ENCODE measurements at places on chromosomes 3 and 15.

DNA sequence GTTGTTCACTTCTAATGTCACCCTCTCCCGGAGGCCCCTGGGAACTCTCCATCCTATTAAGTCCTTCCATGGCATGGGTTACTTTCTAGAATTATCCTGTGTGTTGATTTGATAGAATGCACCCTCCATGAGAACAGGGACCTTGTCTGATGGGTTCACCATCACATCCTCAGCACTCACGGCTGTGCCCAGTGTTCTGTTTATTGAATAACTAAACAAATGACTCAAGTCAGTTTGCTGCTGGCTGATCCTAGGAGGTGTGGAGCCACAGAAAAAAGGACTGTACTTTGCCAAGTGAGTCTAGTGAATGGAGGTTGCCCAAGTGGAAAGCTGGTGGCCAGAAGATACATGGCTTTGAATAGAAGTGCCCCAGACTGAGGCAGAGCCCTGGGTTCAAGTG, 48.5 kb upstream of the RAB6B start:
- no peak for DNase-seq

DNA sequence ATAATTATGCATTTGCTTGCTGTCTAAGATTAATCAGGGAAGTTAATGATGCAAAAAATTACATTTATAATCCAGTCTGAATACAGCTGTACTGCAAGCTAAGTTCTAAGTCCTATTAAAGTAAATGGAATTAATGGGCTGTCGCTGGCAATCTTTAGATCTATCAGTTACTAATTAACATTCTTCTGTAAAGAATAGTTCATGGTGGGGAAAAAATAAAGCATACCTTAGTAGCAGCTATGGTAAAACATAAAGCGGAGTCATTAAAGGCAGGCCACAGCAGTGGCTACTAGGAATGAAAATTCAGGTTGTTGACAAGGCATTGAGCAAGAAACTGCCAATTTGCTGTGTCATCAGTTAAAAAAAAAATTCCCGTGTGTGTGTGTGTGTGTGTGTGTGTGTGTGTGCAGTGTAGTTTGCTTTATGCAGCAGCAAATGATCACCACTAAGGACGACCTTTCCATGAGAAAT, 129.8 kb downstream of the ZNF385D start:
- DNase-seq, result no peak

- DNase-seq, result no peak
Measured at GRCh38 chr3:31770822-31771326, 210.2 kb downstream of the OSBPL10 start.

DNA sequence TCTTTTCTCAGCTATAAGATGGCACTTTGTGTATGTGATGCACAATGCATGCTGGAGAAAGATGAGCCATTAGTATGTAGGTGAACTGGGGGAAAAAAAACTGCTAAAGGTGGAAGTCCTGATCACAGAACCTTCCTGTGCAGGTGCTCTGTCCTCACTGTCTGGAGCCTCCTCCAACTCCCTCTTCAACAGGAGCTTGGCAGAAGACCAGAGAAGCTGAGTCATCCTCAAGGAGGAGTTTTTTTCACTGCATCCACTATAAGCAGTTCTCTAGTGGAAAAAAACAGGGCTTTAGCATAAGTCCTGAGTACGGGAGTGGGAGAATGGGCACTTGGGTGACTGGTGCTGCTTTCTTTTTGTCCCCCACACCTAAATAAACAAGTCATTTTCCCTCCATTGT, 168.4 kb upstream of the CADPS start:
- no peak for DNase-seq

DNA sequence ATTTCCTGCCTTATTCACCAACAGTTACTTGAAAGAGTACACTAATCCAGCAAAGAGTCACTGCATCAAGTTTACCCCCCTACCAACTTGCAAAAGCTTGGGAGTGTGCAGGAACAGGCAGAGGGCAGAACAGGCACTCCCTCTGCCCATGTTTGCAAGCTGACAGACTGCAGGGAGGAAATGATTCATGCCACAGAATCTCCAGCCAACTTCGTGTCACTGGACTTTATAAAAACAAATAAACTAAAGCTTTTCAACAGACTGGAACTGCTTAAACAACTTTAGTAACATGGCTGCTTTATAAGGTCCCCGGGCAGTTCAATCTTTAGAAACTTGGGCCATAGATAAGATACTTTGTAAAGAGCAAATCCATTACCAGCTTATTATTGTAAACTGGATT, 129.5 kb downstream of the THRB start:
- DNase-seq, result no peak

- DNase-seq, result no peak
Measured at GRCh38 chr3:110767838-110768237, 303.8 kb upstream of the NECTIN3 start.

- no peak for DNase-seq
Measured at GRCh38 chr3:50575372-50575771, 6.0 kb downstream of the HEMK1 start.

DNA sequence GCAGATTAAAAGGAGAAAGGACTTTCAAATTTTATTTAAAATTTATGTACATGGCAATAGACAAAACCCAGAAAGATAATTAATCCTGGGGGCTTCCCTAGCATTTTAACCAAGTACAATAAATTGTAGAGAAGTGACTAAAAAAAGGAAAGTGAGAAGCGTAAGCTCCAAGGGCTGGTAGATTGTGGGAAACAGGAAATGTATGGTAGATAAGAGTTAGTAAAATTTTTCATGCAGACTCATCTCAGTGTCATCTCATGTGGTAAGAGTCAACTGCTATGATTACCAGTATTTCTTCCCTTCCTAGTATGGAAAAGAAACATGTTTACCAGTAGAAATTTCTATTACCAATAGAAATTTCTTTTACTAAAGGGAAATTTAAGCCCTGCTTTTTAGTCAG, 464.3 kb upstream of the AGTR1 start:
- no peak for DNase-seq

DNA sequence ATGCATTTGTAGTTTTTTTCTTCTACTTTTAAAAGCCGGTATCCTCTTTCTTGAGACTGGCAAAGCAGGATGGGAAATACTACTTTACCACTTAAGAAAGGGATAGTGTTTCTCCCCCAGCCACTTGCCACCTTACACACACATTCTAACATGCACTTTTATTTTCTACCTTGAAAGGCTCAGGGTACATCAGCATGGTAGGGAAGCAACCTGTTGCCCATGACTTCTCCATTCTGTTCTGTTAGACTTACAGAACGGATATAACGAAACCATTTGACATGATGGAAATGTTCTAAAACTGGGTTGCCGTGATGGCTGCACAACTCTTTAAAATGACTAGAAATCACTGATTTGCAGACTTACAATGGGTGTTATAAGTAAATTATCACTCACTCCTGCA, 405.5 kb downstream of the SHQ1 start:
- DNase-seq, result no peak

DNA sequence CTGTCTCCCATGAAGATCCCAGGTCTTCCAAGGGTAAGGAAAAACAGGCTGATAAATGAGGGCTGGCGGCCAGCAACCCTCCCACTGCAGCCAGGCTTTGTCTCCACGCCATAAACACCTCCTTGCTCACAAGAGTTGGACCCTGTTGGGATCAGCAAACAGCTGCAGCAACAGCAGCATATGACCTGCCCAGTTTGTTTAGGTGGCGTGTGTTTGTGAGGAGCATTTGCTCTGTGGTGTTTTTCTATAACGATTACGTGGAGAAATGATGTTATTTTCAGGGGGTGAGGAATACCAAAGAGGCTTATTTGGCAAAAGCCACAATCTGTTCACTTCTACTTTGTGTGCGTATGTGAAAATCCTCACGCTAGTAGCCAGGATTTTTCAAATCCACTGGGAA, 58.5 kb downstream of the RFTN1 start:
- no peak for DNase-seq

DNA sequence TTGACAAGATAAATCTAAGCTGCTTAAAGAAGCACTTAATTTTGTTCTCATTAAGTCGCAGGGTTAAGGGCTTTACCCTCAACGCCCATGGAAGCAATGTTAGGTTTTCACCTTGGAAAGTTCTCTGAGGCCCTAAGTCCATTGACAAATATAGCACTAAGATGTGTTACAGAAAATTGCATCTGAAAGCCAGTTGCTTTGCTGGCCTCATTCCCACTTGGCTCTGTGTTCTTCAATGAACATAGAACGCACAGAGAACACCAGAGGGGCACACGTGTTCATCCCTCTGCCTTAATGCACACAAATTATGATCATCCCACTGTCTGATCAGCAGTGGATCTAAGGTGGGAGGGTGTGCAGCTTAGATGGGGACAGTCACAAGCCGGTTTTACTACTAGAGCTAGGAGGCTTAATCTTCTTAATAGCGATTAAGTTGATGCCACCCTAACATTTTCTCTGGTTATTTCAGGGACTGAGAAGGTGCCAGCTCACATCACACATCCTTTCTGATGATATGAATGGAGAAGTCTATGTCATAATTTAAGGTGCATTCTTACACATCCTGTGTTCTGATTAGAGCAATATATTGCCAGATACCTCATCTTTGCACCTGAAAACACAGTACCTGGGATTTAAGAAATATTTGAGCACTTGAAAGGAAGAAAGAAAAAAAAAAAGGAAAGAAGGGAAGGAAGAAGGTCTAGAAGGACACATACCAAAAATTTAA, 224.4 kb upstream of the ICE2 start:
- no peak for DNase-seq

- no peak for DNase-seq
Measured at GRCh38 chr3:43895573-43895972, 204.8 kb downstream of the ABHD5 start.

- DNase-seq, result no peak
Measured at GRCh38 chr3:177300039-177300833, 103.0 kb upstream of the TBL1XR1 start.

DNA sequence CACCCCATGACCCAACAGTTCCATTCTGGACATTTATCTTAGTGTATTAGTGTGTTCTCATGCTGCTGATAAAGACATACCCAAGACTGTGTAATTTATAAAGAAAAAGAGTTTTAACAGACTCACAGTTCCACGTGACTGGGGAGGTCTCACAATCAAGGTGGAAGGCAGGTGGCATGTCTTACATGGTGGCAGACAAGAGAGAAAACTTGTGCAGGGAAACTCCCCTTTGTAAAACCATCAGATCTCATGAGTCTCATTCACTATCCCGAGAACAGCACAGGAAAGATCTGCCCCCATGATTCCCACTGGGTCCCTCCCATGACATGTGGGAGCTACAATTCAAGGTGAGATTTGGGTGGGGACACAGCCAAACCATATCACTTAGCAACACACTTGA, 21.6 kb upstream of the GPD1L start:
- no peak for DNase-seq

GRCh38 chr15:63226155-63226883, 36.9 kb downstream of the RAB8B start:
- DNase-seq, result no peak

GRCh38 chr15:41487802-41488201, 5.9 kb upstream of the ITPKA start:
- DNase-seq, result no peak

GRCh38 chr15:38620851-38621594, 56.4 kb upstream of the RASGRP1 start:
- DNase-seq, result no peak

DNA sequence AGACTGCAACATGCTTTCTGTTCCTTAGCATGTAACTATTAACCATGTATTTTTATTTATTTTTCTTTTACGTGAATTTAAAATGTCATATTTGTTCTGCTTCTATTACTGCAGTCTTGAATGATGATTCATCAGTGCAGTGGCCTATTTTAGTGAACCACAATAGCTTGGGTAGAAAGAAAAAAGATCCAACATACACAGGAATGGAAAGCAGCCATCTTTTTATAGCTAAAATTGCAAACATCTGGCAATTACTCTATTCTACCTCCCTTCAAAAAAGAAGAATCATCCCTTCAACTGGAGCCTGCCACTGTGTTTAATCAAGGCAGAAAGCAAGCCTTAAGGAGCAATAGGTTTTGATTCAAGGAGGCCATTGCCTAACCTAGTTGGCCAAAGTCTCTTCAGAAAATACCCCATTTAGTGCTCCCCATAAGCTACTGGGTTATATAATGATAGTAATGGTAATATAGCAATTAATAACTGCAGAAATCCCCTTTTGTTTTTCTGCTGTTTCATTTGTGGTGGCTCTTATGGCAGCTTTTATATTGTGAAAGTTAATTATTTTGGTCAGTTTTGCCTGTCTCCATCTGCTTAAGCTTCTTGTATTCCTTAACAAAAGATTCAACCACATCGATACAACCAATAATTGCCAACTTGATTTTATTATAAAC, 267.3 kb downstream of the LPP start:
- no peak for DNase-seq

- DNase-seq, result no peak
Measured at GRCh38 chr15:67783303-67783702, 42.0 kb upstream of the SKOR1 start.

DNA sequence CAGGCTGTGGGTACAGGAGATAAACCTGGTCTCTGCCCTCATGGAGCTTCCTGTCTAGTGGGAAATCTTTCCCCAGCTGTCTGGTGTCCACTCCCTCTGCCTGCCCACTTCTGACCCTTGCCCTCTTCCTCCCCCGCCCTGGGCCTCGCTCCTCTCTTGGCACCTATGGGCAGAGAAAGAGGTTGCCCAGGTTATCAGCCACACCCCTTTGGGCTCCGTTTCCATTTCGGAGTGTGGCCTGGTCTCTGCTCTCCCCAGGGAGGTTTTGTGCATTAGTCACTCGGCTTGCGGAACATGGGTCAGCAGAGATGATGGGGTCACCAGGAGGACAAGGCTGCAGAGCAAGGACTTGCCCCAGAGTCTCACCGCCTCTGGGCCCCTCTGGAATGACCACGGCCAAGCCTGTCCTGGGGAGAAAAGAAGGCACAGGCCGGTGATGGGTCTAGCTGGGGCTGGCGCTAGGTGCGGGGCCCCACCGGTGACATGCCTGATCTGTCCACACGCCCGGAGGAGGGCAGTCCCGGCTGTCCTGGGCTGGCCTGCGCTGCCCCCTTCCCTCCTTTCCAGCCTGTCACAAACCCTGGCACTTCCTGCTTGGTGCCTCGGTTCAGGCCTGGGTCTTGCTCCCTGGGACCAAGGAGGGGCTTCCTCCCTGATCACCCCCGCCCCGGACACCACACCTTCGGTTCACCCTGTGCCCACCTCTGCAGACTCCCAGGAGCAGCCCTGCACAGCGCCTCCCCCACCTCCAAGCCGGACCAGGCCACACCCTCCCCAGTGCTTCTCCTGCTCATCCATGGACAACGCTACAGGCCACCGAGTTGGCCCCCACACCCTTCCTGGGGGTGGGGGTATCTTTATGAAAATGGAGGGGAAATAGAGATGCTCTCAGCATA, 35.6 kb upstream of the MUC4 start:
- DNase-seq, result no peak

- DNase-seq, result no peak
Measured at GRCh38 chr3:131555456-131555855, 52.7 kb upstream of the MRPL3 start.

DNA sequence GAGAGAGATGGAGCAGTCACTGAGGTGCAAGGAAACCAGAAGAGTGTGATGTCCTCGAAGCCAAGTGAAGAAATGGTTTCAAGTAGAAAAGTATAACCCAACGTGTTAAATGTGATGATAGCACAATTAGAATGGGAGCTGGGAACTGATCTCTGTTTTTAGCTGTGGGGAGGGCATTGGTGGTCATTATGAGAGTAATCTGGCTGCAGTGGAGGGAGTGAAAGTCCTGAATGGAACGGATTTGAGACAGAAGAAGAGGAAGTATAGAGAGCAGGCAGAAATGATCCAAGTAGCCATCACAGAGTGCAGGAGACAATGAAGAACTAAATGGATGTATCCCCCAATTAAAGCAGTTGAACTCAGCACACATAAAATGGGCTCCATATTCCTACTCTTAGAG, 235.3 kb downstream of the IGSF11 start:
- no peak for DNase-seq

All from lower lobe of right lung (tissue), 2 donors.